Epithelial cell of proximal tubule (primary cell): ENCODE measurements at places on chromosomes 11 and 22. TPM values are rescaled to one million over a fixed set of nuclear protein-coding genes. Genes with fewer than 3 reads are reported as not detected.

The VSIG10L2 gene
- total RNA-seq, result not detected in 2 replicates

The SLC17A6 gene
- not detected in 2 replicates for total RNA-seq

DNA sequence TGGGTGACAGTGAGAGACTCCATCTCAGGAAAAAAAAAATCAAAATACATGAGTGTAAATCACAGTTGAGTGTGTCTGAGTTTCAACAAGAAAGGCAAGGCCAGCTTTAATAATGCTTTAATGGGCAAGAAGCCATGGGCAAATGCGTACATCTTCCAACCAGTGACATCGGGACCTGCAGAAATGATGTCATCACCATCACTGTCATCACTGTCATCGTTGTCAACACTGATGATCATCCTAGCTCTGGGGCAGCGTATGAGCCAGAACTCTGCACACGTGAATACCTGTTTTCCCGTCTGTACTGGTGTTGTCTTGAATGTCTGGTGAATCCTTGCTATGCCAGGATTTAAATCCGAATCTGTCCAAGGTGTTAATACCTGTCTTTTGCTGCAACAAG is 712.5 kb downstream of the BRD1 start:
- no peak for DNase-seq

- DNase-seq, result no peak
Observed at GRCh38 chr11:69333149-69333710, 39.3 kb downstream of the MYEOV start.

The SHISA8 gene
- not detected in 2 replicates for total RNA-seq

GRCh38 chr11:62999649-63000048 is 14.9 kb upstream of the SLC22A6 start:
- peak; percentile 41 for DNase-seq

GRCh38 chr11:96306071-96306470 is 36.9 kb downstream of the MAML2 start:
- no peak for DNase-seq

GRCh38 chr11:116079580-116079979 is 575.4 kb upstream of the CADM1 start:
- DNase-seq, result no peak

- DNase-seq, result no peak
Observed at GRCh38 chr22:40348025-40348658, 1.8 kb downstream of the ADSL start.

DNA sequence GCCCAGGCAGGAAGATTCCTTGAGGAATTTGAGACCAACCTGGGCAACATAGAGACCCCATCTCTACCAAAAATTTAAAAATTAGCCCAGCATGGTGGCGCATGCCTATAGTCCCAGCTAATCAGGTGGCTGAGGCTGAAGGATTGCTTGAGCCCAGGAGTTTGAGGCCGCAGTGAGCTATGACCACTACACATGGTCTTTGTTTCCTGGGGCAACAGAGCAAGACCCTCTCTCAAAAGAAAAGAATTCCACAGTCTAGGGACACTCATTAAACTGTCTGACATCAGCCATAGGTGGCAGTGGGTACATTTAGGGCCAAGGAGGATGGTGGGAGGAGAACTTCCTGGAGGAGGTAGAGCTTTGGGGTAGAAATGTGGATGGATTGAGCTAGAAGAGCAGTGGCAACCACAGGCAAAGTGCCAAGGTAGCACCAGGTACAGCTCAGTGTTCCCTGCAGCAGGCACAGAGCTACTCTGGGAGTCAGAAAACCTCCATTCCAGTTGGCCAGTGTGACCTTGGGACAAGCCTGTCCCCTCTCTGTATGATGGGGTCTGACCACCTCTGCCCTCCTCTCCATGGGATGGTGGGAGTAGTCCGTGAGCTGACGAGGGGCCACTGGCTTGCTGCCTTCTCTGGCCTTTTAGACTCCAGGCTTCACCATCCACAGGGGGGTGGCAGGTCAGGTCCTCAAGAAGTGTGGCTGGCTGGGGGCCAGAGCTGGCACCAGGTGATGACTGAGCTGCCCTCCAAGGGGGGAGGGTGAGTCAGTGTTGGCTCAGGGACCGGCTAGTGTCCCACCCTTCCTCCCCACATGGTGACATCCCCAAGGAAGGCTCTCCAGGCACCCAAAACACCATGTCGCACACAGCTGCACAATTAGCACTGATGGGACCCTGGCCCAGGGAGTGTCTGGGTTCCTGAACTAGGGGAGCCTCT is 3.7 kb upstream of the CLCF1 start:
- no peak for DNase-seq

- no peak for DNase-seq
Observed at GRCh38 chr11:34948696-34949095, 32.3 kb downstream of the PDHX start.

- no peak for DNase-seq
Observed at GRCh38 chr22:46462726-46463371, 74.6 kb downstream of the CELSR1 start.

- DNase-seq, result no peak
Observed at GRCh38 chr11:105622016-105622415, 12.1 kb downstream of the GRIA4 start.

The FUT4 gene
- 7.2 and 10.6 TPM in 2 replicates for total RNA-seq

GRCh38 chr11:73729594-73730206 is 31.2 kb downstream of the RAB6A start:
- no peak for DNase-seq

The OR8A1 gene
- total RNA-seq, result not detected in 2 replicates

DNA sequence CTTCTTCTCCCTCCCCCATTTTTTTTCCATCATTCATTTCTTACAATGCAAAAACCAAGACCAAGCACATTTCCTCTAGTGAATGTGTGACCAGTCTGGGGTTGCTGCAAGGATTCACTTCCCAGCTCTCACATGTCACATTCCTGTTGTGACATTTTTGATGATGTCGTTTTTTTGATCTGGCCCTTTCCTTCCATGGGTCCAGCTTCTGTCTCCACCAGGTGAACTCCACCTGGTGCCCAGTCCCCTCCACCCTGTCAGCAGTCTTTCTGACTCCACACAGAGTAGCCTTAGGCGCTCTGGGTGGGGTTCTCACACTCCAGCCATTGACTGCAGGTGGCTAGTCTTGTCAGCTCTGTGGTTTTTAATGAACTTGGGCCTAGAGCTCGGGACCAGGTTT is 15.6 kb downstream of the PANX1 start:
- DNase-seq, result no peak

The VSTM5 gene
- 0.17 and 0.51 TPM in 2 replicates for total RNA-seq
